Tracheal epithelial cell (primary cell): ENCODE measurements at places on chromosomes 11 and 22. TPM values are rescaled to one million over a fixed set of nuclear protein-coding genes. Genes with fewer than 3 reads are reported as not detected.

Gene OR51T1
- total RNA-seq: not detected in 2 replicates

Gene KREMEN1
- 6.5 and 7.7 TPM in 2 replicates for total RNA-seq

Gene LRRC10B
- not detected in 2 replicates for total RNA-seq

Gene MS4A6A
- total RNA-seq: not detected in 2 replicates

Gene CYP2R1
- 11.3 and 35.4 TPM in 2 replicates for total RNA-seq

Gene APOA5
- total RNA-seq: not detected in 2 replicates

Gene MUC15
- under 0.01 and 1.9 TPM in 2 replicates for total RNA-seq

Gene EXT2
- total RNA-seq: 103 and 132 TPM in 2 replicates

Gene VPREB1
- not detected in 2 replicates for total RNA-seq

Gene KCNE3
- total RNA-seq: 0.48 TPM in 1 of 2 replicates, not detected in the other

Gene UBQLN3
- total RNA-seq: not detected in 2 replicates

Gene GSTT2
- total RNA-seq: not detected in 2 replicates

Gene EWSR1
- 74.8 and 133 TPM in 2 replicates for total RNA-seq

Gene OR52B4
- total RNA-seq: not detected in 2 replicates

Gene SIRT3
- 4.1 and 5.5 TPM in 2 replicates for total RNA-seq

Gene SORL1
- total RNA-seq: 8.3 and 32.3 TPM in 2 replicates

Gene WNT7B
- total RNA-seq: 10.1 and 18.5 TPM in 2 replicates

Gene APOL6
- 9.8 and 20.7 TPM in 2 replicates for total RNA-seq

Gene RFPL3
- not detected in 2 replicates for total RNA-seq
